ENCODE measurements at places on chromosomes 7 and 10.

DNA sequence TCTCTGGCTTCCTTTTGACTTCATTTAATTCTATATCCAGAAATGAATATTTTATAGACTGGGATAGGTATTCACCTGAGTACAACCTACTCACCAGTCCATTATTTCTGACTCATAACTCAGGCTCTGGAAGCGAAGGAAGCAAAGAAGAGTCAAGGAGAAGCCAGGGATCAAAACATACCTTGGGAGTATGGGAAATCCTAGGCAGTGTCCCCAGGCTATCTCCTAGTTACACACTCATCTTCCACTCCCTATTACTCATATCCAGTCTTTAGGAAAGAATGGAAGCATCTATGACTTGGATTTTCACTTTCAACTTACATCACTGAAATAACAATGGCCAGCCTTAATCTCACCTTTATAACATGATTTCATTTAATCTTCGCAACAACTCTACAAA is 40.9 kb upstream of the ELAPOR2 start:
- no peak for DNase-seq

DNA sequence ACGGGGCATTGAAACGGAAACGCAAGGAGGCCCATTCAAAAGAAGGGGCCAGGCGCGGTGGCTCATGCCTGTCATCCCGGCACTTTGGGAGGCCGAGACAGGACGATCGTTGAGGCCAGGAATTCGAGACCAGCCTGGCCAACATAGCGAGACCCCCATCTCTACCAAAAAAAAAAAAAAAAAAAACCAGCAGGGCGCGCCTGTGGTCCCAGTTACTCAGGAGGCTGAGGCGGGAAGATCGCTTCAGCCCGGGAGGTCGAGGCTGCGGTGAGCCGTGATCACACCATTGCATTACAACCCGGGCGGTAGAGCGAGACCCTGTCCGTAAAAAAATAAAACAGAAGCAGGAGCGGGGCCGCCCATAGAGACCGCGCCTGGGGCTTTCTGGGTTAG is 396 bp downstream of the PSMG3 start:
- no peak for DNase-seq

- no peak for DNase-seq
Measured at GRCh38 chr10:112735041-112735695, 214.9 kb upstream of the TCF7L2 start.

DNA sequence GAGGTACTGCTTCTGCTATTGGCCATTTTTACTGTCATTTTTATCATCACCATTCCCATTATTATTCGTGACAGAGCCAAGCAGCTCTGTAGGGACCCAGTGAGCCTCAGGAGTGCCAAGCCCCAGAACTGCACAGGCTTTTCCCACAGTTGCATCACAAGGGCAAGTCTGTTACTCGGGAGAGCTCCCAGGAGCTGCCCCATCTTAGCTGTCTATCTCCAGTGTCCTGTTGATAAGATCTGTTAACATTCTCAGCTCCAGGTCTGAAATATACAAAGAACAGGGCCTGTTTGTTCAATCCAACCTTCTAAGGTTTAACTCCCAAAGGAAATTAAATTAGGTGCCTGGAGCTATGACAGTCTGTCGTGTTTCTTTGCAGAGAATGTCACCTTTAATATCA is 20.2 kb upstream of the TRIM8 start:
- no peak for DNase-seq

DNA sequence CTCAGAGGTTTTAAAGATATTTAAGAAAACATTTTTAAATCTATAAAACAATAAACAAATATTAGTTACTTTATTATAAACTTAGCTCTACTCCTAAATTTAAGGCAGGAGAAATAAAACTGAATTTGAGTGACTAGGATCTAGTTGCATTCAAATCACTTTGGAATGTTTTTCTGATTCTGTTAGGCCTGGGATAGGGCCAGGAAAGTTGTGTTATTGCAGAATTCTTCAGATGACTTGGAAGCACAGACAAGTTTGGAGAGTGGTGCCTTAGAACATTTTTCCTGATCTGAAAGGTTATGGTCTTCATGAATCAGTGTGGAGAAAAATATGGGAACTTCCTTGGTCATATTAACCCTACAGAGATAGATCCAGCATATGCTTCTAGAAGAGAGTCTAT is 15.6 kb upstream of the SLC25A13 start:
- no peak for DNase-seq
